ENCODE measurements at places on chromosomes 6 and 20. TPM values are rescaled to one million over a fixed set of nuclear protein-coding genes. Genes with fewer than 3 reads are reported as not detected.

The SNAP25 gene
- total RNA-seq, result 0.23 TPM

The CAPN11 gene
- 0.22 TPM for total RNA-seq

The EFCAB8 gene
- not detected for total RNA-seq

The VNN1 gene
- 92.3 TPM for total RNA-seq

The LY86 gene
- 2.8 TPM for total RNA-seq

The RHAG gene
- 0.71 TPM for total RNA-seq

The PROCR gene
- 3.1 TPM for total RNA-seq

The ARMH2 gene
- not detected for total RNA-seq

The C6orf132 gene
- 0.40 TPM for total RNA-seq

DNA sequence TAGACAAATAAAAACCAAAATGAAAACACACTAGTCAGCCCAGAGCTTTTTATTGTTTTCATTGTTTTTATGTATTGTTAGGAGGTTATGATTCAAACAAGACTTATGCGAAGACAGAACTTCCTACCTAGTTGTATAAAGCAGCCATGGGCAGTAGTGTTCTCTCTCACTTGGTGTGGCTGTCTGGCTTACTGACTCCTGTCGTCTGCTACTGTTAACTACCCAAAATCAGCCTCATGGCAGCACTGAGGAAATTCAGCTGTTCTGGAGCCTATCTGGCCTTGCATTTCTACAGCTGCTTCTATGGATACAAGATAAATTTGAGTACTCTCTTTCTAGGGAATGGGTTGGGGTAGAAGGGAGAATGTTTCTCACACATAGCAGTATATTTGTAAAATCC lies 20.4 kb downstream of the VTA1 start:
- DNase-seq, result no peak
- H3K36me3 ChIP-seq, result no peaks in the 10 kb centered on the region
- no peaks in the 10 kb centered on the region for H3K27me3 ChIP-seq
- no peaks in the 10 kb centered on the region for H3K4me1 ChIP-seq

DNA sequence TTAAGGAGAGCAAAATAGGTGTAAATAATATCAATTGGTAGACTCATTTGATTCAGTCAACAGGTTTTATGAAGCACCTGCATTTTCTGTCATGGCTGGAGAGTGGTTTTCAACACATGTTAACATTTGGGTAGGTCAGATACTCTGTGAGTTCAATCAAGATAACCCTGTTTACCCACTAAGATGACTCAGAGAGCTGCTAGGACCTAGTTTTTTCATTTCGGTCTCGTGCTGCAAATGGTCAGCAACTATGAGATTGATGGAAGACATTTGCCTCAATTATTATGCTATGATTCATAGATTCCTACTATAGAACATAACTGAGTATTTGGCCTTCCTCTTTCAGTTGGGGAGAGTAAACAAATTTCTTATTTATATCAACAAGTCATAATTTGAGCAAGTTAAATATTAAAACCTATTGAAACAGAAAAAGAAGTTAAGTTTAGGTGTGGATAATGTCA lies 391.4 kb upstream of the CITED2 start:
- no peak for DNase-seq
- H3K36me3 ChIP-seq, result no peaks in the 10 kb centered on the region
- no peak overlapping the region for H3K27ac ChIP-seq
- no peak overlapping the region for H3K4me3 ChIP-seq

GRCh38 chr6:118810420-118811027 lies 83.4 kb upstream of the ASF1A start:
- no peaks in the 10 kb centered on the region for H3K36me3 ChIP-seq
- no peak overlapping the region for H3K4me3 ChIP-seq
- H3K4me1 ChIP-seq, result no peaks in the 10 kb centered on the region
- no peaks in the 10 kb centered on the region for H3K27me3 ChIP-seq
- no peak for DNase-seq

DNA sequence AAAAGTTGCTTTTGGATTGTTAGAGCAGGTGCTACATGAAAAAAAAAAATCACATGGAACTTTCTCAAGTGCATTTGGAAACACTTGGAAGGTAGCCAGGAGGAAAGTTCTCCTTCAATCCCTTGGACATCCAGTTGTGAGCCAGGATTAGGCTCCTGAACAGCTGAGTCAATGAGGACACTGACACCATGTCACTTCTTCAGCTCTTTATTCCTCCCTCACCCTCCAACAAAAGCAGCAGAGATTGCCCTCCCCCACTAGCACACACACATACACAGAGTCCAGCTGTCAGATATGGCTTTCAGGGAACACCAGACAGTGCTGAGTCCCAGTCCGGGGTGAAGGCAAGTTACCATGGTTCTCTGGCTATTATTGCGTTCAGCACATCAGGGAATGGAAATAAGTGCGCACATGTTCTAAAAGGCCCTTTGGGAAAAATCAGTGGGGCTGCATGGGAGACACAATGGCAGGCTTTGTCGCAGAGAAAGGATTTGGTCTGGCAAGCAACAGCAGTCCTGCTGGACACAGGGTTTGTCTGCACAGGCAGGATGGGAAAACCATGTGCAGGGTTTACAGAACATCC lies 124.7 kb upstream of the MARCKS start:
- no peaks in the 10 kb centered on the region for H3K36me3 ChIP-seq
- H3K4me1 ChIP-seq, result no peaks in the 10 kb centered on the region
- no peak overlapping the region for H3K4me3 ChIP-seq
- no peaks in the 10 kb centered on the region for H3K27me3 ChIP-seq

- no peak overlapping the region for H3K4me3 ChIP-seq
- no peaks in the 10 kb centered on the region for H3K36me3 ChIP-seq
- H3K4me1 ChIP-seq, result no peaks in the 10 kb centered on the region
- DNase-seq, result no peak
- no peak overlapping the region for H3K27ac ChIP-seq
These were observed 358.2 kb downstream of the ARHGAP18 start for GRCh38 chr6:129351807-129352206.

GRCh38 chr6:57064809-57065208 lies 18.3 kb downstream of the KIAA1586 start:
- no peak overlapping the region for H3K27ac ChIP-seq
- H3K27me3 ChIP-seq, result no peaks in the 10 kb centered on the region
- DNase-seq, result no peak
- no peaks in the 10 kb centered on the region for H3K36me3 ChIP-seq
- no peaks in the 10 kb centered on the region for H3K4me1 ChIP-seq
- no peak overlapping the region for H3K4me3 ChIP-seq

GRCh38 chr20:35248641-35249475 lies 22.4 kb downstream of the MMP24 start:
- H3K4me3 ChIP-seq, result no peak overlapping the region
- H3K27me3 ChIP-seq, result no peaks in the 10 kb centered on the region
- H3K36me3 ChIP-seq, result no peaks in the 10 kb centered on the region
- H3K27ac ChIP-seq, result no peak overlapping the region

DNA sequence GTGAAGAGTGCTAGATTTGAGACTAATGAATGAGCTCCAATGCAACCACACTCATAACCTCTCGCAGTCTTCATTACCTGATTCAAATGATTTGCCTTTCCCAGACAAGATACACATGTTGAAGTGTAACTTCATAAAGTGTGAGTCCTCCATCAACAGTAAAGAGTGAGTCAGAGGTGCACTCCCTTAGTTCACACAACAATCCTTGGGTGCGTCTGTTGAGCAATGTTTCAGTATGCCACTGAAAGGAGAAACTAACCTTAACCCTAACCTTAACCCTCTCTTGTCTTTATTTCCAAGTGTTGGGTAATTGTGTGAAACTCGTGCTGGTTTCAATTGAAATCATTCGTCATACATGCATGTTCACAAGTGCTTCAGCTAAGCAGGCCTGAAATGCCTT lies 21.0 kb upstream of the RIN2 start:
- no peaks in the 10 kb centered on the region for H3K27me3 ChIP-seq
- no peak overlapping the region for H3K27ac ChIP-seq
- DNase-seq, result no peak
- no peaks in the 10 kb centered on the region for H3K4me1 ChIP-seq

GRCh38 chr6:15642276-15642675 lies 20.6 kb downstream of the DTNBP1 start:
- no peak for DNase-seq
- H3K4me1 ChIP-seq, result no peaks in the 10 kb centered on the region
- no peaks in the 10 kb centered on the region for H3K36me3 ChIP-seq
- H3K4me3 ChIP-seq, result no peak overlapping the region
- H3K27ac ChIP-seq, result no peak overlapping the region
- no peaks in the 10 kb centered on the region for H3K27me3 ChIP-seq

DNA sequence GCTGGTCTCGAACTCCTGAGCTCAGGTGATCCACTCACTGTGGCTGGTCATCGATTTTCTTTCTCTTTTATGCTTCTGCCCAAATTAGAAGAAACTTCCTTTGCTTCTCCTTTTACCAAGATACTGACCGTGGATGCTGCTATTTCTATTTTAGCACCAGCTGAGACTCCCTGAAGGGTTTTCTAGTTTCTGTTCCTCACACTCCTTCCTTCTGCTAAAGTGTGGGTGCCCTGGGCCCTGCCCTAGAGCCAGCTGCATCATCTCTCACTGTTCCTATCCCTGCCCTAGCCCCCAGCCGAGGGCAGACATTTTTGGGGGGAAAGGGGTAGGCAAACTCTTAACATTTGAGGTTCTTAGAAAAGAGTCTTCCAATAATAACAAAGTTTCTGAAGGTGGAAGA lies 6.3 kb downstream of the SMOC2 start:
- H3K4me1 ChIP-seq, result no peaks in the 10 kb centered on the region
- no peak for DNase-seq
- peaks cover 3% of the 10 kb centered on the region for H3K27me3 ChIP-seq
- H3K36me3 ChIP-seq, result no peaks in the 10 kb centered on the region
- no peak overlapping the region for H3K4me3 ChIP-seq

- no peak for DNase-seq
- H3K27ac ChIP-seq, result no peak overlapping the region
- H3K4me1 ChIP-seq, result no peaks in the 10 kb centered on the region
- H3K4me3 ChIP-seq, result no peak overlapping the region
- no peaks in the 10 kb centered on the region for H3K36me3 ChIP-seq
- H3K27me3 ChIP-seq, result no peaks in the 10 kb centered on the region
These were observed 309.4 kb downstream of the UTRN start for GRCh38 chr6:144594585-144594984.

DNA sequence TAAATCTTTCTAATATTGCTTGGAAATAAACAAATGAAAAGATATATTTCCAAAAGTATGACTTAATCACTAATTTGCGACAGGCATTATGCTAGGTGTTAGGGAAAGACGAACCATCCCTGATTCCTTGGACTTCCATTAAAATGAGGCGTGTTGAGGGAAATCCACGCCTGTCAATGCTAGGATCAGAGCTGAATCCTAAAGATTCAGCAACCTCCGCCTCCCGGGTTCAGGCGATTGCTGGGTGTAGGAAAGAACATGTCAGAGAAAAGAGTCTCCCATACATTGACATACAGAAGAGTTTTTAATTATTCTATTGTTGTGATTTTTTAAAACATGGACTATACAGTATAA lies 16.8 kb upstream of the PRSS16 start:
- no peaks in the 10 kb centered on the region for H3K4me1 ChIP-seq
- H3K27me3 ChIP-seq, result peaks cover 30% of the 10 kb centered on the region
- no peaks in the 10 kb centered on the region for H3K36me3 ChIP-seq
- DNase-seq, result no peak

- H3K36me3 ChIP-seq, result no peaks in the 10 kb centered on the region
- no peaks in the 10 kb centered on the region for H3K27me3 ChIP-seq
- DNase-seq, result no peak
- no peak overlapping the region for H3K27ac ChIP-seq
These were observed 13.1 kb downstream of the MDFI start for GRCh38 chr6:41651246-41651961.

DNA sequence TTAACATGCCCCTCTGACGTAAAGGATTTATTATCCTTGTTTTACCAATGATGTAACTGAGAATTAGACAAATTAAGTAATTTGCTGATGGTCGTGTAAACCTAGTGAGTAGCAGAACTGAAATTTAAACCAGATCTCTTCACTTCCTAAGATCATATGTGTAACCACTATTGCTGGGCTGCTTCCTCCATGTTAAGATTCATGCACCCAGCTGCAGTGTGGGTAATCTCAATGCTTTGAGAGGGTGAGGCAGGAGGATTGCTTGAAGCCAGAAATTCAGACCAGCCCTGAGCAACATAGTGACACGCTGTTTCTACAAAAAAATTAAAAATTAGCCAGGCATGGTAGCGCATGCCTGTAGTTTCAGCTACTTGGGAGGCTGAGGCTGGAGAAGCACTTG lies 97.9 kb downstream of the L3MBTL3 start:
- no peak overlapping the region for H3K27ac ChIP-seq
- no peak for DNase-seq
- H3K4me3 ChIP-seq, result no peak overlapping the region
- H3K4me1 ChIP-seq, result no peaks in the 10 kb centered on the region
- H3K36me3 ChIP-seq, result no peaks in the 10 kb centered on the region
